PC-9 (cell line): ENCODE measurements at places on chromosomes 11 and 22. TPM values are rescaled to one million over a fixed set of nuclear protein-coding genes. Genes with fewer than 3 reads are reported as not detected.

GRCh38 chr11:76123248-76123647, 83.1 kb downstream of the WNT11 start:
- DNase-seq = no peak

GRCh38 chr22:29115682-29116288, 43.0 kb downstream of the KREMEN1 start:
- no peak for DNase-seq

DNA sequence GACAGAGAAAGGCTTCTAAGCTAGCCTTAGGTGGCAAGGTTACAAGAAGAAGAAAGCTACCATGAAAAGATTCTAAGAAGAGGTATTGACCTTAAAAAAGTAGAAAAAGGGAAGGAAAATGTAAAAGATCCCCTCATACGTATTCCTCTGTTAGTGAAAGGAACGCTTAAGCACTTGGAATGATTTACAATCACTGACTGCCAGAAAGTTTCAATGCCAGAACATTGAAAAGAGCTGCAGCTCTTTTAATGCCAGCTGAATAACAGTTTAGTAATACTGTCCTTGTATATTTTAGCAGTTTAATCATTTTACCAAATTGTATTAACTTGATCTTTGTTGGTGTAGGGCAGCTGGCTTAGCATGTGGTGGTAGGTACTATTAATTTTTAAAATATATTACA, 650.7 kb downstream of the FAM181B start:
- DNase-seq = no peak

DNA sequence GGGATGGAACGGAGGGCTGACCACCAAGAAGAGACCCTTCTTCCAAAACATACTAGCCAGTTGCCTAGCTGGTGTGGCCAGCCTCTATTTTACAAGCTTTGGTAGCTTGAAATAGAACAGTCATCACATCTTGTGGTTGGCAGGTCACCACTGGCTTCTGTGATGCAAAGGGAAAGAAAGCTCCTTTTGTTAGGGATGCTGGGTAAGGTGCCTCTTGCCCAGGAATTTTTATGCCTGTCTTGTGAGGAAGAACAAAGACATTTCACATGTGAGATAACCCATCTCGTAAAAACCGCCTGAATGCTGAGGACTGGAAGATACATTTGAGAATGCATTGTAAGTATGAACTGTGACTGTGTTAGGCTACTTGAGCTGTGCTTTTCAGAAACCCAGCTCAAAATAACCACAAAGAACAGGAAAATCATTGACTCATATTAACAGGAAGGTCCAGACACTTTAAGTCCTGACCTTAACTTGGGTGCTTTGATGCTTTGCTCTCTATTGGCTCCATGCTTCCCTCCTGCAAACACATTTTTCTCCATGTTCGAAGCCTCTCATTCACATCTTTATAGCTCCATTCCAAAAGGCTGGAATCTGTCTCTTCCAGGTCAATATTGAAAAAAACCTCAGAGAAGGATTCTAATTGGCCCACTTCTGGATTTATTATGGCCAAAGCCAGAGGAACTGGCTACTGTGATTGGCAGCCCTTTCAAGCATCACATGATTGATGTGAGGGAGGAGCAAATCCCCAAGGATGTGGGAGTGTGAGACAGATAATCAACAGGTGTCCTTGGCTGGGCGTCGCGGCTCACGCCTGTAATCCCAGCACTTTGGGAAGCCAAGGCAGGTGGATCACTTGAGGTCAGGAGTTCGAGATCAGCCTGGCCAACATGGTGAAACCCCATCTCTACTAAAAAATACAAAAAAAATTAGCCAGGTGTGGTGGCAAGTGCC, 53.9 kb downstream of the MICAL2 start:
- no peak for DNase-seq

- no peak for DNase-seq
These were observed 3.7 kb upstream of the ACY3 start for GRCh38 chr11:67654225-67654624.

- DNase-seq = no peak
These were observed 5.9 kb downstream of the RHOG start for GRCh38 chr11:3834664-3835461.

MYRF gene
- total RNA-seq = 15.3 and 16.3 TPM in 2 replicates

CRYBA4 gene
- total RNA-seq = not detected in 2 replicates

- no peak for DNase-seq
These were observed 533.1 kb upstream of the TENM4 start for GRCh38 chr11:79973721-79974617.

FZD4 gene
- 2.6 TPM in 2 replicates for total RNA-seq
